ENCODE measurements at places on chromosomes 4 and X. TPM values are rescaled to one million over a fixed set of nuclear protein-coding genes. Genes with fewer than 3 reads are reported as not detected.

USP17L12 gene
- not detected for polyA plus RNA-seq

LIMCH1 gene
- polyA plus RNA-seq, result 7.0 TPM

RAPGEF2 gene
- polyA plus RNA-seq, result 7.3 TPM

TMPRSS11D gene
- polyA plus RNA-seq, result 0.03 TPM

RAB9A gene
- polyA plus RNA-seq, result 22.9 TPM

TMEM131L gene
- 4.9 TPM for polyA plus RNA-seq

AMTN gene
- not detected for polyA plus RNA-seq

ENPP6 gene
- polyA plus RNA-seq, result not detected

FGF16 gene
- polyA plus RNA-seq, result not detected

SLIT2 gene
- 0.64 TPM for polyA plus RNA-seq

TIGD4 gene
- 0.02 TPM for polyA plus RNA-seq

INTU gene
- polyA plus RNA-seq, result 0.30 TPM

RBM46 gene
- 0.24 TPM for polyA plus RNA-seq
